ENCODE measurements at places on chromosomes 6 and 20.

- DNase-seq: peak; percentile 11
Observed at GRCh38 chr6:12138381-12138780, 126.3 kb downstream of the HIVEP1 start.

GRCh38 chr6:90409700-90410099 lies 113.1 kb upstream of the BACH2 start:
- no peak for DNase-seq

GRCh38 chr6:138507977-138508675 lies 8.8 kb upstream of the NHSL1 start:
- no peak for DNase-seq

DNA sequence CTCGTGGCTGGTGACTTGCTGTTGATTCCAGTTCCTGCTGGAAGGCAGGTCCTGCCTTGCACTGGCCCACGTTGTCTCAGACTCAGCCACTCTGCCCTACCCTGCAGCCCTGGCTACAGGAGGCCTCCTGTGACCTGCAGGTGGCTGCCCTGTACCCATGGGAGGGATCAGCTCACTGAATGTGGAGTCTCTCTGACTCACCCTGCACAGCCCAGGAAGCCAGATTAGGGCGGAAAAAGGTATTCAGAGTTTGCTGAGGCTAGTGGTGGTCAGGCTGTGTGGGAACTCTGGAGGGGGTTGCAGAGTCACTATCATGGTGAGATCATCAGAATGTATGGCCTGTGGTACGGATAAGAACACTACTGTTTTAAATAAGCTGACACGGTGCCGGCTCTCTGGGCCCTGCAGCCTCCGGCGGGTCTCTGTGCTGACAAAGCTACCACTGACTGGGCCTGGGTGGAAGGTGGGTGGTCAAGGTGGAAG lies 24.7 kb upstream of the PYGB start:
- no peak for DNase-seq

DNA sequence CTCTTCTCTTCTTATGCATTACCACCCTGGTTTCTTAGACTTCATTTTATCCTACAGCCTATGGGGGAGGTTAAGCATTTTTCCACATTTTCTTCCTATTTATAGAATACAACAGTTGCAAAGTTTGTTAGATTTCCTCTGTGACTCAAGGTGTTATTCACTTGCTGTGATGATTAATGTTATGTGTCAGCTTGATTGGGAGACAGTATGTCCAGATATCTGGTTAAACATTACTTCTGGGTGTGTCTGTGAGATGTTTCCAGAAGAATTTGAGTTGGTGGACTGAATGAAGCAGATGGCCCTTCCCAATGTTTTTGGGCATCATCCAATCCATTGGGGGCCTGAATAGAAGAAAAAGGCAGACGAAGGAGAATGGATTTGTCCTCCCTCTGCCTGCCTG lies 131.3 kb downstream of the C6orf118 start:
- DNase-seq: no peak

DNA sequence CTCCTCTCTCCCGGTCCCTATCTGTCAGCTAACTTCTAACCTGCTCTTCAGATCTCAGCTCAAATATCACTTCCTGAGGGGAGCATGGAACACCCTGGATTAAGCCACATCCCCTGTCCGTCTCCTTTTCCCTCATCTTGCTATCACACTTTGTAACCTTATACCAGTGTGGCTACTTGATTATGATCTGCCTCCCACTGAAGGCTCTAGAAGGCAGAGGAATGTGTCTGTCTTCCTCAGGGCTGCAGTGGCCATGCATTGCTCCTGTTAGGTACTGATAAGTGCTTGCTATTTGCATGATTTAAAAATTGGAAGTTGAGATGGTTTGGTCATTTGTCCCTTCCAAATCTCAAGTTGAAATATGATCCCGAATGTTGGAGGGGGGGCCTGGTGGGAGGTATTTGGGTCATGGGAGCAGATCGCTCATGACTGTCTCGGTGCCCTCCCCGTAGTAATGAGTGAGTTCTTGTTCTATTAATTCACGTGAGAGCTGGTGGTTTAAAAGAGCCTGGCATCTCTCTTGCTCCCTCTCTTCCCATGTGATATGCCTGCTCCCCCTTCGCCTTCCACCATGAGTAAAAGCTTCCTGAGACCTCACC lies 71.4 kb downstream of the PLCB4 start:
- no peak for DNase-seq

- no peak for DNase-seq
Observed at GRCh38 chr20:46557231-46557956, 6.9 kb upstream of the OCSTAMP start.

- no peak for DNase-seq
Observed at GRCh38 chr20:62764156-62764935, 31.9 kb upstream of the MRGBP start.

GRCh38 chr6:21420926-21421325 lies 172.6 kb upstream of the SOX4 start:
- no peak for DNase-seq

DNA sequence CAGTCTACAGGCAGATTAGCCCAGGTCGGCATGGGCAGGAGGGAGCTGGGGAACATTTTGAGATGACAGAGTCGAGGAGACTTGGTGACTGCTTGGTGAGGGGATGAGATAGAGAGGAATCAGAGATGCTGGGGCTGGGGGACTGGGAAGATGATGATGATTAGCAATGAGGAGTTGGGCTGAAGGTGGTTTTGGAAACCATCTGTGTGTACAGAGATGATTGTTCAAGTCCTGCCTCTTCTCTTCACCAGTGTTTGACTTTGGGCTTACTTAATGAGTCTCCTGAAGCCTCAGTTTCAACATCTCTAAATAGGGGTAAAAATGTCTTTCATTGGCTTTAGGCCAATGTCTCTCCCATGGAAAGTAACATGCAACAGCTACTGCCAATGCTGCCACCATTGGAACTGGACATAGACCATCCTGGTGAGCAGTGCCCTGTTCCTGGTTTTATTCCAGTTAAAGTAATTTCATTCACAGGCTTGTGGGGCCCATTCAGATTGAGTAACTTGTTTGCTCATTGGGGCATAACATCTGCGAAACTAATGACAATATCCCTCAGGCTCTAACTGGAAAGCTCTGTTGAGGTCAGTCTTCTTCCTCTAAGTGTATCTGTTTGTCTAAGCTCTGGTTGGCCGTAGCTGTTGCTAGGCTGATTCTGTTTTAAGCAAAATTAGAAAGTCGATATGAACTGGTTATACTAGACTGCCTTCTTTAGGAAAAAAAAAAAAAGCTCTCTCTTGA lies 99.1 kb downstream of the ARMC2 start:
- DNase-seq: no peak

- no peak for DNase-seq
Observed at GRCh38 chr20:12014276-12014675, 96.6 kb downstream of the BTBD3 start.

GRCh38 chr6:154605178-154605881 lies 94.8 kb upstream of the CNKSR3 start:
- no peak for DNase-seq

DNA sequence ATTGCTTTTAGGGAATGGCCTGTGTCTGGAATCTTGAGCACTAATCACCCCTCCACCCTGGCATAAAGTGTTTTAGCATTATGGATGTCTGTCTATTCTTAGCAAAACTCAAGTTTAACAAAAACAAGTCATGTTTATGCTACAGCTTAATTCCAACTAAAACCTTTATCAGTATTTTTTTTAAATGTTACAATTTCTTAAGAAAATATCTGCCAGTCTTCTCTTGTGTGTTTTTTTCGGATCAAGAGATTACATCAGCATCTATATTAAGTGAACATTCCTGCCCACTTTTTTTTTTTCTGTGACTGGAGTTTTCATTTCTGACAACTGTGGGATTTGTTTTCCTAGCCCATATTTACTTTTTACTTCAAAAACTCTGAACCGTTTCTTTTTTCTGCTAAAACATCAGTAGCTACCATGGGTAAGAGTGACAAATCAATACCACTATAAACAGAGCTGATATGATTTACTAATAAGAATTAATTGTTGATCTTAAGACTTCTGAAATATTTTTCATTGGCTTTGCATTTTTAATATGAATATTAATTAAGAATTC lies 94.3 kb downstream of the EDN1 start:
- DNase-seq: no peak

GRCh38 chr6:107401573-107401972 lies 57.8 kb downstream of the PDSS2 start:
- no peak for DNase-seq

DNA sequence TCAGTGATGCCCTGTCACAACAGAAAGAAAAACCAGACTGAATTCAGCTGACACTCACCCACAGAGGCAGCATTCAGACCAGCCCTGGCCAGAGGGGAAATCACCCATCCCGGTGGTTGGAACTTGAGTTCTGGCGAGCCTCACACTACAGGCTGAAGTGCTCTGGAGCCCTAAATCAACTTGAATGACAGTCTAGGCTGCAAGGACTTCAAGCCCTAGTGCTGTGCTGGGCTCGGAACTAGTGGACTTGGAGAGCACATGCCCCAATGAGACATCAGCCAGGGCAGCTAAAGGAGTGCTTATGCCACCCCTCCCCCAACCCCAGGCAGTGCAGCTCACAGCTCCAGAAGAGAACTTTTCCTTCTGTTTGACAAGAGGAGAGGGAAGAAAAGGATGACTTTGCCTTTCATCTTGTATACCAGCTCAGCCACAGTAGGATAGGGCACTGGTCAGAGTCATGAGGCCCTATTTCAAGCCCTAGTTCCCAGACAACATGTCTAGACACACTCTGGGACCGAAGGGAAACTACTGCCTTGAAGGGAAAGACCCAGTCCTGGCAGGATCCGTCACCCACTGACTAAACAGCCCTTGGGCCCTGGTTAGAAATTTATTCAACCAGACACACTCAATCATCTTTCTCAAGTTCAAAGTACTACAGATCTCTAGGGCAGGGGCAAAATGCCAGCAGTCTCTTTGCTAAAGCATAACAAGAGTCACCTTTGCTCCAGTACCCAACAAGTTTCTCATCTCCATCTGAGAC lies 43.2 kb upstream of the PNRC1 start:
- no peak for DNase-seq

DNA sequence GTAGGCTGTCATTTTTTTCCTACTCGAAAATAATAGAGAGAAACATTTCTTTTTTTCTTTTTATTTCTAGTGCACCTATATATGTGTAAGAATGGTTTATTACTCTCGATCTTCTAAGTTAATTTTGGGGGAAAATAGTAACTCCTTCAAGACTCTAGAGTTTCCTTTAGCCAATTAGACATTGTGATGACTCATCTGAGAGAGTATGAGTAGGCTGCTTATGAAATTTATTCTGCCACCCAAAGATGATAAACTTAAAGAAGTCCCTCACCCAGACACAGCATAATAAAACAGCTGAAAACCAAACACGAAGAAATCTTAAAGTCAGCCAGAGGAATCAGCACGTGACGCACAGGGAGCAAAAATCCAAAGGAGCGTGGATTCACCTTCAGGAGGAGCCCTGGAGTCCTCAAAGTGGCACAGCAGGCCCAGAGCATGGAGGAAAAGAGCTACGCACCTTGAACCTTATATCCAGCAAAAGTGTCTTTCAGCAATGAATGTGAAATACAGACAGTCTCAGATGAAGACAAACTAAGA lies 81.9 kb downstream of the ERMARD start:
- no peak for DNase-seq

- DNase-seq: no peak
Observed at GRCh38 chr6:121242386-121242785, 91.9 kb downstream of the TBC1D32 start.

DNA sequence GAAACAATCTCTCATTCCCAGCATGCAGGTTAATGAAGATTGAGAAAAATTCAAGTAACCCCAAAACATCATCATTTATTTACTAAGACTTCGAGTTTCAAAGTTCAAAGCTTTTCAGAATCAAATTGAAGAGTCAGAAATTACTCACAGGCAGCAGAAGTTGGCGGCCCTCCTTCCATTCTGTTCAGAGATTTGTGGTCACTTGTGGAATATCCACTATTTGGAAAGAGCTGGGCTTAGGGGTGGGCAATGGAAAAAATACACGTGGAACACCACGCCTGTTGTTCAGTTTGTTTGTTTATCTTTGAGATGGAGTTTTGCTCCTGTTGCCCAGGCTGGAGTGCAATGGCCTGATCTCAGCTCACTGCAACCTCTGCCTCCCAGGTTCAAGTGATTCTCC lies 108.6 kb upstream of the NAA20 start:
- no peak for DNase-seq

DNA sequence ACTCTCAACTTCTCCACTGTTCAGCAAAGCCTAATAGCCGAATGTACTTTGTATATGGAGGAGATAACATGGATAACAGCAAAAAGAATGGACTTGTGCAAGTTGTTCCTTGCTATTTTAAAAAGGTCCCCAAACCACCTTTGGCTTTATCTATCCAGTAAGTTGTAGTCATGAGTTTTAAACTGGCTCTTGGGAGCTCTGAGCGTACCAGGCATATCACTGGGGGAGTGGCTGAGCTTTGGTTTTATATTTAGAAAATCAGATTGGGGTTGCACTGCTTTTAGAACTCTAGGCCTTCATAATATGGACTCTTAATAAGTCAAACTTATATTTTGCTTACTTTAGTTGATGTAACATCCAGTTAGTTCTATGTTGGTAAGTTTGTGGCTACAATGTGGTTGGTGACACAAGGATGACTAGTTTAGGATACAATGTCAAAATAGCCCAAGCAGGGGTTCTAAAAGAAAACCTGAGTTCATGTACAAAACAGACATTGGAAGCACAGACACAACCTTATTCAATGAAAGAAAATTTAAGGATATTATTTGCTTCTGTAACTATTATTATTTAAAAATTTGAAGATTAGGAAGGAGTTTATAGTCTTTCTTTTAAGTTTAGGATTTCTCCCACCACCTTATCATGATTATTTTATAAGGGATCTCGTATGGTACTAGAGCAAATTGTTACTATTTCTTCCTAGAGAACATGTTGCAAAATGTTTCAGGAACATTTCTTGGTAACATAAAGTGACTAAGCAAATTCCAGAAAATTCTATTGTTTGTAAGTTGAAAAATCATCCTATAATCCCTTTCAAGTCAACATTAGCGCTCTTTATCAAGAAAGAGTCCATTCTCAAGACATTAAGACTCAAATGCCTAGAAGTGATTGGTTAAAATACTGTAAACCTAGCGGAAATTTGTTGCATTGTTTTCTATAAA lies 165.8 kb upstream of the SUPT3H start:
- no peak for DNase-seq

GRCh38 chr20:57198132-57199072 lies 68.0 kb downstream of the BMP7 start:
- no peak for DNase-seq

DNA sequence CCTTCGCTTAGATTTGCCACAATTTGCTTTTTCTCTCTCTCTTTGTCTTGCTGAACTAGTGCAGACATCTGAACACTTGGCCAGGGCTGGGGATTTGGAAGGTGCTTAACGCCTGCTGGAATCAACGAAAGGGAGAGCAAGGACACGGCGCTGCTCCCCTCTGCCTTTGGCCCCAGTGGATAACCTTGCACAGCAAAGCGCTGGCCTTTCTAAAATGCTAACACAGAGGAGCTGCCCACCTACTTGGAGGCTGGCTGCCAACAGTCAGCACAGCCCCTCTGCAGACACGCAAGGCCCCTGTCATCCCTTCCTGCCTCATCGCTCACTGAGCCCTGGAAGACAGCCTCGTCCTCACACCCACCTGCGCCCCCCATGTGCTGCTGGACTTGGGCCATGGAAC lies 37.5 kb downstream of the C20orf203 start:
- DNase-seq: no peak

GRCh38 chr20:17456279-17456678 lies 74.9 kb downstream of the BFSP1 start:
- no peak for DNase-seq

GRCh38 chr6:88165087-88165843 lies 882 bp downstream of the CNR1 start:
- DNase-seq: no peak

- DNase-seq: no peak
Observed at GRCh38 chr6:44441091-44441855, 53.8 kb downstream of the CDC5L start.

- no peak for DNase-seq
Observed at GRCh38 chr6:87846434-87846833, 144.4 kb upstream of the AKIRIN2 start.
